ENCODE measurements at places on chromosomes 3 and 15.

DNA sequence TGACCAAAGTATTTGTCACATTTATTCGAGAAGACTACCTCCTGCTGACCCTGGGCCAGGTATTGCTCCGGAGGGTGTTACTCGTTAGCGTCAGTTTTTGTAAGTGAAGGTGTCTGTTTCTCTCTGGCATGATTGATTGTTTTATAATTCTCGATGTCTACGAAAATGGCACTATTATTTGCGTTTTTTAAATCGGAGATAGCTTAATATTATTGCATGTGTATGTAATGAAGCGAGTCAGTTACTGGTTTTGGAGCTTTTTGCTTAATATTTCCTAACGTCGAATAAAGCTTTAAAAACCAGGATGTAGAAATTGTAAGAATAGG lies 439 bp downstream of the DZIP3 start:
- DNase-seq: no peak

DNA sequence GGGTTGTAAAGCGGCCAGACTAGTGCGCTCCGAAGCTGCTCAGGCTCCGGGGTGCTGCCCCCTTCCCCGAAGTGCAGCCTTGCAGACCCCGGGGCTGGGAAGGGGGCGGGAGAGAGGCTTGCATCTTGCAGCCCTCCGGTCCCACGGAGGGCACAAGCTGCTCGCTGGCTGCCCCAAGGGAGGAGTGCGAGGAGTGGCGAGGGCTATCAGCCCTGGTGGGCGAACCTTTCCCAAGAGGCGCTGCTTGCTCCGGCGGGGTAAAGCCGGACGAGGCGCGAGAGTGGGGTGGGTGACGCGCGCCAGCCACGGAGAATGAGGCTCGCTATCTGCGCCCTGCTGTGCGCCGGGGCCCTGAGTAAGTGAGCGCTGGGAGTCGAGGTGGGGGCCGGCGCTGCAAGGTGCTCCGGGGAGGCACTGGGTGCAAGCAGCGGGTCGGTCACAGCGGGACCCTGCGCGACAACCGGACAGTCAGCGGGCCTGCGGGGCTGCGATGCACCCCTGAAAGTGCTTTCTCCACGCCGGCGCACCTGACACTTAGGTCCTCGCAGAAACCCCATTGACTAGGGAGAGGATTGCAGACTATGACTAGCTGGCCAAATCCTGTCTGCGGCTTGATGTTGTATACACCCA lies 12.7 kb upstream of the TOPBP1 start:
- DNase-seq: no peak

DNA sequence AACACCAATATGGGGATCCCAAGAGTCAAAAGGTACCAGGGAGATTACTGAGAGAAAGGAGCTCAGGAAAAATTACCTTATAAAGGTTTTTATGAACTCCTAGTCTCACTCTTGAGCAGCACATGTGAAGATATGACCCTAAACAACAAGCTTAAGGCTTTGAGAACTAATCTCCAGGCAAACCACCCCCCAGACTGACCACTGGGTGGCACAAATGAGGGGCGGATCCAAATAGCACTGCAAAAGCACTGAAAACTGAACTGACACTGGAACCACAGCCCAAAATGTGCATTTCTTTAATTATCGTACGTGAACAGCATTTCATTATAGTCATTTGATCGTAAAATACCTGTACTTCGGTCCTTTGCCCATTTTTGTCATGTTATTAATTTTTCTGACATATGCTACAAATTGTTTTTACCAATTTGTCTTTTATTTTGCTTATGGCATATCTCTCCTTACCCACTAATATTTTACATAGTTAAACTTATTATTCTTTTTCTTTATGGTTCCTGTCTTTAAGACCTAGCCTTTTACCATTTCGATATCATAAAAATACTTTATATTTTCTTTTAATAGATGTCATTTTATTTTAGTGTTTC lies 31.5 kb upstream of the TFDP2 start:
- DNase-seq: peak; percentile 30

GRCh38 chr3:15919971-15920370 lies 122.2 kb upstream of the ANKRD28 start:
- no peak for DNase-seq

DNA sequence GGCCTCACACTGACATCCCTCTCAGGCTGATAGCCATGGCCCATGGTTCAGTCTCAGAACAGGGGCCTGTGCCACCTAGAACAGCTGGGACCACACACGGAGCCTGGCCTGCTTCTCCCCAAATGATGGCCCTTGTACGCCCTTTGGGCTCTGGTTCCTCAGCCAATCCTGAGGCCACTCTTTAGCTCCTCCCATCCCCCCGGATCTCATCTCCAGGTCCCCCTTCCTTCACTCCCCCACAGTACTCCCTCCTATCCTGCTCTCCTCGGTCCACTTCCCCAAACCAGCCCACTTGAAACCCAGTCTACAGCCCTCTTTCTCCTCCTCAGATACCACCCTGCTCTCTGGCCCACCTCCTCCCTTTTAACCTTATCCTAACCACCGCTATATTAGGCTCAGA lies 17.8 kb upstream of the ZFYVE19 start:
- no peak for DNase-seq

- DNase-seq: no peak
Observed at GRCh38 chr3:112781599-112781998, 65.1 kb downstream of the CD200R1L start.

Data from inflammatory macrophage (primary cell).